NCI-H510A treated with DMSO at 0.1 percent for 48 hours (cell line): ENCODE measurements at places on chromosomes 12 and 14.

DNA sequence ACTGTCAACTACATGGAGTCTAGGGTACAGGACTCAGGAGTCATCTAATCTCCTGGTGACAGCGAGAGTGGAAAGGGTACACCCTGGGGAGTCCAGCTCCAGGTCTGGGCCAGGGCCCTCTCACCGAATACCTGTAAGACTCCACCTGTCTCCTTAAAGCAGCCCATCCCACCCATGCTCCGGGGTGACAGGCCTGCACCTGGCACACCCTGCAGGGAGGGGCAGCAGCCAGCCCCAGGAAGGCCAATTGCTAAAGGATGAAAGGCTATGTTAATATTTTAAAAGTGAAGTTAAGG is 45.5 kb downstream of the STX2 start:
- DNase-seq = no peak

DNA sequence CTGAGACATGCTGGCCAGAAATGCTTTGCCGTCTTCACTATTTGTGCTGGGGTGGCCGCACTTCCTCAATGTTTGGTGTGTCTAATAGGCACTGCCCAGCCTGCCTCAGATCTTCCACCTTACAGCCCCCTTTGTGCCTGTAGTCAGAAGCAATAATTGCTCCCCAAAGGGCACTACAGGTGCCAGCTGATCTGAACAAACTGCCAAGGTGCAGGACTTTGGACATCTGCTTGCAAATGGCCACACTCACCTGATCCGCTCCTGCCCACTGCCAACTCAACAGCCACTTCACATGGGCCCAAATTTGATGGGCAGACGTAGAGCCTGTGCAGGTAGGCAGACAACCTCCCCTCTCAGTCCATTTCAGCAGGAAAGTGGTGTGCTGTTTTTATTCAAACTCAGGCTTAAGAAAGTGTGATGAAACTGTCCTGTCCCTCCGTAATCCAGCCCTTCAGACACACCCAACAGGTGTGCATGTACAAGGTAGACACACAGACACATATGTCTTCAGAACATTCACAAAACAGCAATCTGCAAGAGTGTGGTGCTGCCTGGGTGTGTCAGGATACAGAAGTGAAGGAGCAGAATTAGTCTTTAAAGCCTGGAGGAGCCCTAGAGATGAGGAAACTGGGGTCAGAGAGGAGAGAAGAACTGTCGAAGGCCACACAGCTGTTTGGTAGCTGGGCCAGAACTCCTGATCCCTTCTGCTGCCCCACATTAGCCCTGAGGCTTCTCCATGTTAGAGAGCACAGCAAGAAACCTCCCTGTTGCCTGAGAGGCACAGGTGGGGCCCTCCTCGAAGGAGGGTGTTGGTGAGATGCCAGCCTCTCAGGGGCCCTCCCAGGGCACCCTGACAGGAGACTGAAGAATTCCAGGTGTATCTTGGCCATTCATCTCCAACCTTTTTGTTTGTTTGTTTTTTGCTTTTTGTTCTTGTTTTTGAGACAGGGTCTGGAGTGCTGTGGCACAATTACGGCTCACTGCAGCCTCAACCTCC is 4.4 kb upstream of the KRT75 start:
- no peak for DNase-seq

DNA sequence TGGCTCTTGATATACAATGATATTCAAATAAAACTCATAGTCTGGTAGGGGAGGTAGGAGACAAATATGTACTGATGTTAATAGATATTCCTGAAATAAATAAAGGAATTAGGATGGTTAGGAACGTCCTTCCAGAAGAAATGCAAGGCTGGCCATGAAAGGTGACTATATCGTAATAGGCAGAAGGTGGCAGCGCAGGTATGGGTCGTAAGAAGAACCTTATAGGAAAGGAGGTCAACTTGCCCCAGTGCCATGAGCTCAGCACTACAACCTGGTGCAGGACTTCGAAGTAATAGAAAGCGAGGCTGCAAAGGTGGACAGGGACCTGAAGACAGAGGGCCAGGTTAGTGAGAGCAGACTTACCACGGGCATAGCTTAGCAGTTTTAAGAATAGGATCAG is 55.3 kb upstream of the FGD4 start:
- no peak for DNase-seq

GRCh38 chr12:98644433-98644711 is 216 bp downstream of the IKBIP start:
- DNase-seq = no peak

DNA sequence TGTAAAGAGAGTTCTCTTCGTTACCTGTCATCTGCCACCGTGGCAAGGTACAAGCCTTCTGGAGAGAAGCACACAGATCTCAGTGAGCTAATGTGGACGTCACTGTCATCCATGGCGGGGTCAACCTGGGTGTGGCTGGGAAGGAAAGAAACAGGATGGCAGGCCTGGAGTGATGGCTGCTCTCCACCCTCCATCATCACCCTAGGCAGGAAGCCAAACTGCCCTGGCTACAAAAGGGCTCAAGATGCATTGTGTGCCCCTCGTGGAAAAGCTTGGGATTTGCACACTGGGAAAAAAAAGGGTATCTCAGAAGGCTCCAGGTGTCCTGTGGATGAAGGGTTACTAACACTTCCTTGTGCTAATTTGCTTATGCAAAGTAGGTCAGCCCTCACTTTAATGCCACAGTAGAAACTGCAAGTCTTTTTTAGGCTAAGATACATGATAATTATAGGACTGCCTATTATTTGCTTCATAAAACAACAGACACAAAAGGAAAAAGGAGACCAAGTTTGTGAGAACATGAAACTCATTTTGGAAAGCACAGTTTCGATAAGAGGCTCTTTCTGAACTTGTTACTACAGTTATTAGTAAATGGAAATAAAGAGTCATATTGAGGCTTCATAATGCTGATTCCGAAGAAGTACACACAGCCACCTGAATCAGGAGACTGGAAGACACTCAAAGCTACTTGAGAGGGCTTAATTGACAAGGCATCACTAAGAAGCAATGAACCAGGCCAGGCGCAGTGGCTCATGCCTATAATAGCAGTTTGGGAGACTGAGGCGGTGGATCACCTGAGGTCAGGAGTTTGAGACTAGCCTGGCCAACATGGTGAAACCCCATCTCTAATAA is 18.9 kb downstream of the RFC5 start:
- peak; percentile 23 for DNase-seq

- DNase-seq = no peak
Measured at GRCh38 chr14:75340921-75341320, 62.3 kb downstream of the FOS start.

DNA sequence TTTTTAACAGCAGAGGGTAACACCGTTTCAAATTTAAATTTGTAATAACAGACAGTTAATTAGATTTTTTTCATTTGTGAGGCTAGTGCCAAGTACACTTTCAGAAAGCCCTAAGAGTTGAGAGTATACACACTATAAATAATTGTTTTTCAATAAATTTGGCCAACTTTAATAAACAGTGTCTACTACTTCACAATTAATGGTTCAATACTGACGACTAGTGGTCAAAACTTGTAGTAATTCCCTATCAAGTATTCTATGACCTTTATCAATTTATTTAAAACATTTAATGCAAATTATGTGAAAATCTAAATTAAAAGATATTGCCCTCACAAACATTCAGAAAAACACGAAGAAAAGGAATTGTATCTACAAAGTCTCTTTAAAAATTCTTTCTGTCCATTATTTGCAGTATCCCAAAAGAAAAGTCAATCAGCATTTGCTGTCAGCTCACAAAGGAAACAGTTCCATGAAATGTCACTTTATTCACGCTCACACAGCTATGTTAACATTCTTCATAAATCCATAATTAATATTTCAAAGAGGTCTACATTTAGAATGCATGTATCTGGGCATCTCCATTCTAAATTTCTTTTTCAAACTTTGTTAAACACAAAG is 91.2 kb downstream of the CEP128 start:
- DNase-seq = peak; percentile 51

DNA sequence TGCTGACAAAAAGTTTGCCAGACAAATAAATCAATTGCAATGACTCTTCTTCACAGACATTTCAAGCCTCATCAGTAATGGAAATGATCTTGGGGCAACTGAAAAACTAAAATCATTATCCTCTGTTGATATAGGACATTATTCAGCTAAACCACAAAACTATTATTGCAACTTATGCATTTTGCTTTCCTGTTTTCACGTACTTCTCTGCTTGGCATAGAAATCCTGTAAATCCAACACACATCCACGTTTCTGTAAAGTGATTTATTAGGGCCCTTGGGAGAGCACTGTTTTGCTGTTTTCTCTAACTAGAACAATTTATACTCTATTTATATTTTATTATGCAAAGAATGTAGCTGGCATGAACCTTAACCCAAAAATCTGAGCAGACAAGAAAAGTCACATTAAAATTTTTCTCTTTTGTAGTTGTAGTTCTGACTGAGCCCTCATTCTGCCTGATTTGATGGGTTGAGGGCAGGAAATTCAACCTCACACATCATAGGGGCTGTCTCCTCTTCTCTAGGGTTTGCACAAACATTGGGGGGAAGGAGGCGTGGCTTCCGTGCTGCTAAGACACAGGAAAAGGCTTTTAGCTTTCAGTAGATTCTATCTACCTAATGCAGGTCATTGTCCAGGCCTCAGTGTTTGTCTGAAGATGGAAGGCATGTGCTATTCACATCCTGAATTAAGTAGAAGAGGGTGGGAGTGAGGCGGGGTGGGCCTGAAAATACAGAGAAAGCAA is 11.5 kb upstream of the NUP107 start:
- no peak for DNase-seq

GRCh38 chr14:75960231-75960630 is 21.6 kb downstream of the TGFB3 start:
- no peak for DNase-seq

- no peak for DNase-seq
Measured at GRCh38 chr14:28886940-28887339, 120.4 kb downstream of the FOXG1 start.
